EL (cell line): ENCODE measurements at places on chromosomes 5 and 9.

DNA sequence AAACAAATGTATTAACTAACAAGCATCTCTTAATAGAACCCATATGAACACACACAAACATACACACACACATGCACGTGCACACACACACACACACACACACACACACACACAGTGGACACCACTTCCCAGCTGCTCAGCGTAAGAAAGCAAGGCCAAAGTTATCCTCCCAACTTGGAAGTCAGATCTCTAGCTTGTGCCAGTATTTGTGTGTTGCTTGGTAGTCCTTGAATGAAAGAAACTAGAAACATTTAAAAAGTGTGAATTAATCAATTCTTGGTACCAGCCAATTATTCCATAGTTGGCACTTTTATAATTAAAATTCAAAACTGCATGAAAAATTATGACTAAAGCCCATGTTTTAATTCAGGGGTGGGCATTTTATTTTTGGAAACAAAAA lies 178.1 kb downstream of the TMEM161B start:
- DNase-seq = no peak

- DNase-seq = no peak
Observed at GRCh38 chr9:107922260-107922659, 432.7 kb upstream of the KLF4 start.

GRCh38 chr5:123700624-123701287 lies 188.8 kb downstream of the CSNK1G3 start:
- DNase-seq = peak; percentile 96

GRCh38 chr9:112631313-112632070 lies 86.4 kb downstream of the INIP start:
- no peak for DNase-seq

GRCh38 chr5:170861917-170862766 lies at the start of gene RANBP17:
Gene RANBP17 (plus strand): TSS chr5:170862018.
- DNase-seq = peak; percentile 82

DNA sequence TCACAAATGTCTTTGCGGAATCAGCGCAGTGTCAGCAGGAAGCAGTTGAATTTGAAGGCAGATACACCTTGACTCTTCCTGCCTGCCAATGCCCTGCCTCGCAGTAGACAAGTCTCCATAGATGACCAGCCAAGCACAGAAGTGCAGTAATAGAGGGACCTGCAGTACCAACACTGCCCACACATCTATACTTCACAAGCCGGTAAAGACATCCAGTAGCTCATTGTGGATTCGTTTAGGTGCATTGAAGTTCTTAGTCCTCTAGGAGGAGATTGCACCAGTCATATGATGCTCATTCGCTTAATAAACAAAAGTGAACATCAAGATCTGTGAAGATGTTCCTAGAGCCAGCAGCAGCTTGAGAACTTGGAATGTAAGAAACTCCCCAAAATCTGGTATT lies 7.1 kb upstream of the IFNA2 start:
- DNase-seq = peak; percentile 13

GRCh38 chr5:171806976-171807747 lies 21.5 kb downstream of the SMIM23 start:
- peak; percentile 23 for DNase-seq

GRCh38 chr5:119177226-119177625 lies 106.3 kb downstream of the DMXL1 start:
- no peak for DNase-seq

DNA sequence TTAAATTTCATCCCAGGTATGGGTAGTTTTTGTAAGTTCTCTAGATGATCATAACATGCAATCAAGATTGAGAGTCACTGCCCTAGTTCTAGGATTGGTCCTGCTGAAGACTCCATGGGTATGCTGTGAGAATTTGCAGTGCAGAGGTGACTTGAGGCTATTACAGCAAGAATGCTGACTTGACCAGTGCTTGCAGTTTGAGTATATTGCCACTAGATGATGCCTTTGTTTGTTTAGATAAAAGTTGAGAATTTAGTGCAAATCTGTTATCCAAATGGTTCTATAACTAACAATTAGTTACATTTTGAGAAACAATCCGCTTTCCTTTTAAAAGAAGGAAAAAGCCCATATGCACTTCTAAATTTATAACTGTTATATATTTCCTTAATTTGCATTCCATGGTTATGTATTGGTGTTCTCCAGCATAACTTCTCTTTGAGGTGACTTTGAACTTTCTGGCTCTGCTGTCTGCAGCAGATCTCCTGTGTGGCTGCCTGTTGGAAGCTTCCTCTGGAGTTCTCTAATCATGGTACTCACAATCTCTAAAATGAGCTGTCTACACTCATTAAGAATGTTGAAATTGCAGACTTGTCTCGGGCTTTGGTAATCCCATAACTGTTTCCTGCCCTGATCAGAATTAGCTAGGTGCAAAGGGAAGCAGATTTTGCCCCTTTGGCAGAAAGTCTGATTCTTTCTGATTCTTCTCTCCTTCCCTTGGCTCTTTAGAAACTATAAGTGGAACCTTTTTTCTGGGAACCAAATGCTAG lies 24.9 kb downstream of the MELK start:
- peak; percentile 52 for DNase-seq

DNA sequence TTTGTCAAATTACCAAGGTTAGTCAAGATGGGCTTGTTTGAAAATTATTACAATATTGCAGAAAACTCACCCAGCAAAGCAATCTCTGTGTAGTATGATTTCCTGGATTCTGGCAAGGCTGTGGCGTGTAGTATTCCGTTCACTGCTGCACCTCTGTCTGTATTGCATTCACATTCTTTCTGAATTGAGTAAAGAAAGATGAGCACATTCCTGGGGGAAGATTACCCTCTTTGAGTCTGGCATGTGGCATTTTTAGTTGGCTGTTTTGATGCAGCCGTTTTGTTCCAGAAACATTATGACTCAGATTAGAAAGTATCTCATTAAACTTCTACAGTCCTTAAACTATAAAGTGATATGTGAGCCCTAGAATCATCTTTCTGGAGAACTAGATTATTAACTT lies 197.7 kb downstream of the TENT4A start:
- no peak for DNase-seq

- peak; percentile 41 for DNase-seq
Observed at GRCh38 chr9:935348-935965, 41.0 kb upstream of the DMRT3 start.

GRCh38 chr5:154446195-154447088 lies 645 bp downstream of the SAP30L start:
- DNase-seq = peak; percentile 69

DNA sequence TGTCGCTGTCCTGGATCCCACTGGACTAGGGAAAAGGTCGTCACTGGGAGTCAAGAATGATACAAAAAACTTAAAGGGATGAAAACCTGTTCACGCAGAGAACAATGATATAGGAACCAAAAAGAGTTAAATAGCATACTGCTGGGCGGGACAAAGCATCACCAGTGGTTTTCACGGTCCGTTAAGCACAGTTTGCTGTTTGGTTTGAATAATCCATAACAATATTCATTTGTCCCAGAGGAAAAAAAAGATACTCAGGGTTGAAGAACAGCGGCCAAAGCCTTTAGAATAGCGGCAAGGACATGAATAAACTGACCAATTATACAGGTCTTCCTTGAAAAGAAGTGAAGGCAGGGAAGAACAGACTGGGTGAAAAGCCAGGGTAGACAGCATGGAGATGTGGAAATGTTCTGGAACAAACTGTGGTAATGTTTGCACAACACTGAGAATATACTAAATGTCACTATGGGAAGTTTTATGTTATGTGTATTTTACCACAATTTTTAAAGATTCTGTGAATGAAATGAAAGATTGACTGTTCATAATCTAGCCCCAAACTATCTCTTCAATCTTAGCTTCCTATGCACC lies 60.8 kb downstream of the MTMR12 start:
- DNase-seq = no peak

GRCh38 chr9:91485006-91485405 lies 61.4 kb upstream of the NFIL3 start:
- no peak for DNase-seq

GRCh38 chr5:142404046-142404477 lies 79.2 kb upstream of the SPRY4 start:
- no peak for DNase-seq

- no peak for DNase-seq
Observed at GRCh38 chr5:132815454-132815853, 2.4 kb downstream of the SOWAHA start.

GRCh38 chr9:114085387-114085789 lies 7.3 kb upstream of the AMBP start:
- DNase-seq = no peak
